ENCODE measurements at places on chromosomes 4 and X.

GRCh38 chrX:105314458-105314857 lies 94.0 kb upstream of the TEX13A start:
- no peak for DNase-seq

- no peak for DNase-seq
Measured at GRCh38 chr4:37732526-37733186, 46.5 kb upstream of the RELL1 start.

DNA sequence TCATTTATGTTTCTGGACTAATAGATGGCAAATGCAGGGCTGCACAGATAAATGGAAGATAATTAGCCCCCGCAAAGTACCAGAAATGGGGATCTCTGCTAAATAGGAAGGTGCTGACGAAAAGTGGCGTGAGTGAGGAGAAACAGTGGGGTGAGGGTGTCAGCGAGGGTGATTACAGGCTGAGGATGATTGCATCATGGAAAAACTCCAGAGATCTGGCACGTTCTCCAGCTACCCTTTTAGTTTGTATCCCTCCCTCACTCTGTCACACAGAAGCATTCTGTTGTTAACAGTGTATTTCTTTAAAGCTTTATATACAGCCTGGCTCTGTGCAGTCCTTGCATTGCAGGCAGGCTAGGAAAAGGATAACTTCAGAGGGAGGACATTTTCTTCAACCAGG lies 309.6 kb upstream of the DDX53 start:
- DNase-seq, result no peak

- no peak for DNase-seq
Measured at GRCh38 chr4:121034017-121034416, 38.3 kb downstream of the NDNF start.

DNA sequence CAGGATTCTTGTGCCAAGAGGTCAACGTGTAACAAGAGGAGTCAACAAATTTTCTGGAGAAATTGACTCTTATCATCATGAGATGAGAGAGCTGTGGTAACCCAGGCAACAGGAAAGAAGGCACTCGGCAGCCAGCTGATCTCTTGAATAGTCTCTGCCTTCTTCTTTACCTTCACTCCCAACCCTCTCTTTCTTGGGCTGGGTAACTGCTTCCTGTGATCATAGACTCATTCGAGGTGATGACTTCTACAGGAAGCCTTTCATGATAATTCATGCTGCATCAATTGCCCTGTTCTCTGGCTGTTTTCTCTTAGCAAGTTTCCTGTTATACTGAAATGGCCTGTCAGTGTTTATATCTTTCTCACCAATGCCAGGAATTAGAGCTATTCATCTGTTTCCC lies 70.8 kb upstream of the FSTL5 start:
- DNase-seq, result no peak

GRCh38 chrX:80021621-80022020 lies 7.1 kb downstream of the TBX22 start:
- no peak for DNase-seq

GRCh38 chr4:15215109-15215508 lies 212.7 kb upstream of the C1QTNF7 start:
- no peak for DNase-seq

GRCh38 chr4:55078987-55079386 lies 46.4 kb downstream of the KDR start:
- no peak for DNase-seq

DNA sequence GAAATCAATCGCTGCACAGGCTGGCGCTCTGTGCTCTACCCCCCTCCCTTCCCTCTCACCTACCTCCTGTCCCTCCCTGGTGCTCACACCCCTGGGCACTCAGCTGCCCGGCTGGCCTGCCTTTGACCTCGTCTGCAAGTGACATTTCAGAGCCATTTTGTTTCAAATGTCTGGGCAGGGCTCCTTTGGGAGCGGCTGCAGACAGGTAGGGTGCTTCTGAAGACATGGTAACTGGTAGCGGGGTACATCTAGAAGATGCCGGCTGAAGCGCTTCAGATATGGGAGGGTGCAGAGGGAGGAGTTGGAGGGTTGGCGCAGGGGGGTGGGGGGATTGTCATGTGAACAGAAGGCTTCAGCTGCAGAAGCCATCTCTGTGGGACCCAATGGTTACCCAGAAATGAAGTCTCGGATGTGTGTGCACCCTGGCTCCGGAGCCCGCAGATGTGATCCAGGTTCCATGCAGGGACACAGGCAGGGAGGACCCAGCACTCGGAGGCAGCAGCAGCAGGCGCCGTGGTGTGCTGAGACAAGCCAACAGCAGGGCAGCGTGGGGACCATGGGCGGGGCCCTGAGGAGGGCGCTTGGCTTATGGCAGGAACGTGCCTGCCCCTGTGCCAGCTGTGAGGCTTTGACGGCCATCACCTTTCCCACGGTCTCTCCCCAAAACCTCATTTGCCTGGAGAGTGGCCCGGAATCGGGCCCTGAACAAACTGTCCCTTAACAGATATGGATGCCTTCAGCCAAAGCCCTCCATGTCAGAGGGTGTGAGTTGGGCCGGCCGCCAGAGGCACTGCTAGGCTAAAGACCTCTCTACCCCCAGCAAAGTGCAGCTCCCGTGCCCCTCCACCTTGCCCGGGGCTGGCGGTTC lies 7.6 kb upstream of the DUSP9 start:
- DNase-seq, result no peak

- DNase-seq, result no peak
Measured at GRCh38 chr4:161252520-161253141, 911.2 kb downstream of the FSTL5 start.

- DNase-seq, result no peak
Measured at GRCh38 chr4:7294176-7294756, 101.9 kb downstream of the SORCS2 start.

DNA sequence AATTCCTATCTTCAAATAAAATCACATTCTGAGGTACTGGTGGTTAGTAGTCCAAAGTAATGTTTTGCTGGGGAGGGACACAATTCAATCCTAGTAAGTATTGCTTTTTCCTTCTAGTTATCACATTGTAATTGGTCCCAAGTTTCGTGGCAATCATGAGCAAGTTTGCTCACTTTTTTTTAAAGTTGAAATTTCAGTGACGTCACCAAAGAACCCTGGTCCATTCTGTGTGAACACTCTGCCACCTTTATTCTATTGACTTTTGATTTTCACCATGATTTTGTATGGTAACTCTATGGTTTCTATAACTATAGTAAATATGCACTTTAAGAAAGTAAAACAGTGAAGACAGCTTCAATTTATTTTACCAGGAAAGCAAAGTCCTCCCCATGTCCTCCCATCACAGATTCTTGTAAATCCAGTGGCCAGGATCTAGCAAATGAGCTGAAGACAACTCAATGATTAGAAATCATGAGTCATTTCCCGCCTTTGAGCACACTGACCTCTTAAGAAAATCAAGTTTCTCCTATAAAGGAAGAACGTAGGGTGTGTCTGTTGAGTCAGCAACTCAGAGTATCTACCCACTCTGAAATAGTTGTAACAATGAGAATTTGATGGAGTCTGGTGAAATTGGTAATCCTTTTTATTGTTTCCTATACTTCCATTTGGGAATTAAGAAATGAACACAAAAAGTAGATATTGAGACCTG lies 1306.6 kb upstream of the PABPC4L start:
- DNase-seq, result no peak

- no peak for DNase-seq
Measured at GRCh38 chr4:108763226-108763593, 357 bp upstream of the ETNPPL start.

- no peak for DNase-seq
Measured at GRCh38 chrX:56738670-56739069, 9.6 kb downstream of the NBDY start.

DNA sequence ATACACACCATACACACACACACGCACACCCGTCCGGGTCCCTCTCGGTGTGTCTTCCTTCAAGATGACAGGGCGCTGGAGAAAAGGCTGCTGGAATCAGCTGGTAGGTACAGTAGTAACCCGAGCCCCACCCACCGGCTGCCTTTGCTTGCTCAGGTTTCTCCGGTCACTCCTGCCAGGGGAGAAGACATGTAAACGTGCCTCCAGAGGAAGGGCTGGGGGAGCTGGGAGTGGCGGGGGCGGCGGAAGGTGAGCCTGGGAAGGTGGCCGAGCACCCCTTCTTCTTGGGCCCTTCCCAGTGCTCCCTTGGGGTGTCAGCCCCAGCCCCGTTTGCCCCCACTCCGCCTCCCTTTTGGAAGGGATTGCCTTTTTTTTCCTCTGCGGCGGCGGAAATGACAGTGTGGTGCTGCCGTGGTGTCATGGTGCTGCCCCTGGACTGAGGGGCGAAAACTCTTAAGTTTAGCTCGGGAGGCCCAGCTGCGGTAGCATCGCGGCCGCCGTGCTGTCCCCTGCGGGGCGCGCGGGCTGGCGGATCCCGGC lies at the start of gene MID2:
MID2 (plus strand) TSS at position 169 of the 540 bp plus-strand sequence. CDS start 561 bp downstream, outside the sequence.
- peak; percentile 76 for DNase-seq

DNA sequence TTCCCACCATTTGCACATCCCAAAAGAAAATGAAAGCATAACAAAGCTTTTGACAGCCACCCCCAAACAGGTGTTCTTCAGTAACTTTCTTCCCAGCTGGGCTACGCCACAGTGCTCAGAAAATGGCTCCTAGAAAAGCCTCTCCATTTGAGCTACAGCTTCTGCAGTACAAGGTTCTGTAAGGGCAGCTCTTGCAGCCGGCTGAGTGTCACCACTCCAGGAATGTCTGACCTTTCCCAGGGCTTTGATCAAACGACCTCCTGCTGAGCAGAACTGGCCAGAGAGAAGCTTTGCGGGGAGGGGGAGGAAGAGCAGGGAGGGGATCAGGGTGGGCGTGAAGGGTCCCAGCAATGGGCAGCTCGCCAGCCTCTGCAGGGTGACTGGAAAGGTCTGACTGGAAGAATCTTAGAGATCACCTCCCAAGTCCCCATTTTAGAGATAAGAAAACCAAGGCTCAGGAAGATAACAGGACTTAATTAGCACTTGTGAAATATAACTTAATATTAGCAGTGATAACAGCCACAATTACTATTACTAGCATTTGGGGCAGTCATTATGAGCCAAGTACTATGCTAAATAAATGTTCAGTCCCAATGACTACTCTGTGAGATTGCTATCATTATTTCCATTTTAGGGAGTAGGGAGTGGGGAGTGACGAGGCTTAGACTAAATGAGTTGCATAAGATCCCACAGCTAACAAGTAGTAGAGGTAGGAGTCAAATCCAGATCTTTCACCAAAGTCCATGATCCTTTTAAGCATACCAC lies 51.1 kb downstream of the LEF1 start:
- DNase-seq, result no peak

DNA sequence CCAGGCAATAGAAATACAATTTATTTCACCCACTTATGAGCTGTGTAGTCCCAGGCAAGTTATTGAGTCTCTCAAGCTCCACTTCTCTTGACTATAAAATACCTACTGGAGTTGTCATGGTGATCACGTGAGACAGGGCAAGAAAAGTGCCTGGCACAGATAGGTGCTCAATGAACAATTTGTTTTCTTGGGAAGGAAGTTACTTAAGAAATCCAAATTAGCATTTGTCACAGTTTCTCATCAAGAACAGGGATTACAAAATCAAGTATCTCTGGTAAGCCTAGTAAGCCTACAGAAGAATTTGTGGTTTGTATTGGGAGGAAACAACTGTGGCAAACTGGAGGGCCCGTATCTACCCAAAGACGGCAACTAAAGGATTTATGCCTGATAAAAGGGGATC lies 37.5 kb upstream of the RASGEF1B start:
- no peak for DNase-seq

DNA sequence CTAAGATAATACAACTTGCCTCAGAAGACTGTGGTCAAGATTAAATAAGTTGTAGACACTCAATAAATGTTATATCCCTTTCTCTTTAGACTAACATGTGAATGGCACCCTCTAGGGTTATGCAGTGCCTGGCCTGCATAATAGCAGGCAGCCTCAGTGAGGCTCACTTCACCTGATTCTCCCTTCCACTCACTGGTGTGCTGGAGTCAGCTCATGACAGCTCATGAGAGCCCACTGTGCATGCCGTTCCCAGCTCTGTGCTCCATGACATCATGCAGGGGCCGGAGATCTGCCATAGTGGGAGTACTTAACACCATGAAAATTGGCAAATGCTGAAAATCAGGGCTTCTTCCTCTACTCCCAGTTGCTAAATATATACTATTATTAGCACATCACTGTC lies 64.5 kb downstream of the TEC start:
- no peak for DNase-seq

GRCh38 chr4:35539404-35540055 lies 704.8 kb downstream of the ARAP2 start:
- DNase-seq, result no peak

GRCh38 chrX:5648941-5649568 lies 579.6 kb downstream of the NLGN4X start:
- DNase-seq, result no peak

DNA sequence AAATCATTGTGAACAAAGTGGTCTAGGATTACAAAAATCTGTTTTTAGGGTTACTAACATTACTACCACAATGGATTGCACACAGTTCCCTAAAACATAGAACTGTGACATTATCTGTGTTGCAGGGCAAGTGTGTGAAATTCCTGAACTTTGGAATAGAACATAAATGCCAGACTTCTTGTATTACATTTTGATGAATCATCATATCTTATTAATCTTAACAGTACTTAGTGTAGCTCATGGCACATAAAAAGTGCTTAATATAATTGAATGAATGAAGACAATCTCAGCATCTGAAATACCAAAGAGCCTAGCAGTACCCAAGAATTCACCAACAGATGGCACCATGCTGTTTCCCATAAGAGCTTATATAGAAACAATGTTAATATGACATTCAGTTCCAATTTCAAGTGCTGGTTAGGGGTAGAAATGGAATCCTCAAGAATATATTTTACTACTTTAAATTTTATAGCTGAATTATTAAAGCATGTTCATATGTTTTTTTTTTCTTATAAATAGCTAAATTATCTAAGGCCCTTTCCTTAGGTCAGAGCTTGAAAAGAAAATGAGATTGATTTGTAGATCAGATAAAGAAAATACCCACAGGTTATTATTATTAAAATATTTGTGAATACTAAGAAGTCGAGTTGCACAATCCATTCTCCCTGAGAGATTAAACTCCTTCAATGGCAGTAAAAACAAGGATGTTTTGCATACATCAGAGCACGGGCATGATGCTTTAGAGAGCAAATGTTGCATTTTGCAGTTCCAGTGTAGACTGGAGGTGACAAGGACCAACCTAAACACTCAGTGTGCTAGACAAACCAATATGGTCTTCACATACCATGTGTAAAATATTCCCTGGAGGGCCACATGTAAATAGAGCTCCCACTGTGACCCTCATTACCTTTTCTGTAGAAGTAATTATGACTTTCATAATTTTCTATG lies 25.7 kb upstream of the SHISA3 start:
- DNase-seq, result no peak

GRCh38 chr4:151678048-151678872 lies 82.5 kb downstream of the GATB start:
- no peak for DNase-seq

Data from lower lobe of right lung (tissue), 2 donors.